ENCODE measurements at places on chromosomes 11 and 22. TPM values are rescaled to one million over a fixed set of nuclear protein-coding genes. Genes with fewer than 3 reads are reported as not detected.

GRCh38 chr11:127625402-127625801 is 624.8 kb upstream of the KIRREL3 start:
- no peak for DNase-seq

GRCh38 chr11:88275636-88276035 is 61.9 kb downstream of the CTSC start:
- DNase-seq, result no peak

- no peak for DNase-seq
These were observed 1.4 kb downstream of the KCNC1 start for GRCh38 chr11:17735818-17736578.

DNA sequence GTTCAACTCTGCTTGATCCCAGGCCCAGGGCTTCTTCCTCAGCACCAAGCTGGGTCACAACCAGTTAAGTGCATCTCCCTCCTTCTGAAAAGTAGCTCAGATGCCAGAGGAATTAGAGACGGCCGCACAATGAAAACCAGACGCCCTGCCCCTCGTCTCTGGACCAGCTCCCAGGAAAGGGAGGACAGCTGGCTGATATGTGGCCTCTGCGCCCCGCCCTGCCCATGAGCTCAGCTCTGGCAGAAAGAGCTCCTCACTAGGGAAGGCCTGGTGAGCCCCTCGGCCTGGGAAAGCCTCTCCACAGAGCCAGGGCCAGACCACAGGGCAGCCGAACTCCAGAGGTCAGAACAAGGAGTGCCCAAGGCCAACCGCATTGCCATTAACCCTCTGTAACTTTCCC is 18.1 kb upstream of the SCGB1A1 start:
- peak; percentile 74 for DNase-seq

DNA sequence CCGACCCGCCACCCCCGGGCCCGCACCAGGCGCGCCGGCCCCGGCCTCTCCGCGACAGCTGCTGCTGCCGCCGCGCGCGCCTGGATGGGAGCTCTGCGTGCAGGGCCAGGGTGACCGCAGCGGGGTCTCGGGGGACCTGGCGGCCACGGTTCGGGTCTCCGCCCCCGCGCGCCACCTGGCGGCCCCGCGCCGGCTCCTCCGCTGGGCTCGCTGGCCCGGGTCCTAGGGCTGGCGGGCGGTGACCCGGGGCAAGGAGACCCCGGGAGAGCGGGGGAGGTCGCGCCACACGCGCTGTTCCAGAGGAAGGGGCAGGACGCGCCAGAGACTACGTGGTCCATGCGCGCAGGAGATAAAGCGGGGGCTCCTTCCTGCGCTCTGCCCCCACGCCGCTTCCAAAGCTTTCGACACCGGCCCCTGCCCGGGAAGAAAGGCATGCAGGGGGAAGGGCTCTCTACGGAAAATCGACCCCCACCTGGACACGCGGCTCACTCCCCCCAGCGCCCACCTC is 562 bp downstream of the SHANK2 start:
- DNase-seq, result no peak

- DNase-seq, result peak; percentile 59
These were observed 303.9 kb downstream of the ETS1 start for GRCh38 chr11:128283451-128283850.

DNA sequence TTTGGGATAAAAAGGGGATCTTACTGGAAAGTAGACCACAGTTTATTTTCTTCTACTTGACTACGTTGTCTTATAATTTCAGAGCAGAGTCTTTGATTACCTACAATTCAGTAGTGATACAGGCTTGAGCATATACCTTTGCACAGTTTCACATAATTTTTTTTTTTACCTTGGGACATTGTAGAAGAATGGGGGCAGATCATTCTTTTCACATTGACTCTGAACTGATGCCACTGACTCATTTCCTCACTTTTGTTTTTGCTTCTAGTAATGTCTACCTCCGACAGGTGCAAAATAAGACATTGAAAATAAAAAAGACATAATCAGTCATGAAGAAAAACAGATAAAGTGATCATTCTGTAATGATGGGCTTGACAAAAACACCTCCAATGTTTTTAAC is 688.3 kb upstream of the CHORDC1 start:
- DNase-seq, result no peak

DNA sequence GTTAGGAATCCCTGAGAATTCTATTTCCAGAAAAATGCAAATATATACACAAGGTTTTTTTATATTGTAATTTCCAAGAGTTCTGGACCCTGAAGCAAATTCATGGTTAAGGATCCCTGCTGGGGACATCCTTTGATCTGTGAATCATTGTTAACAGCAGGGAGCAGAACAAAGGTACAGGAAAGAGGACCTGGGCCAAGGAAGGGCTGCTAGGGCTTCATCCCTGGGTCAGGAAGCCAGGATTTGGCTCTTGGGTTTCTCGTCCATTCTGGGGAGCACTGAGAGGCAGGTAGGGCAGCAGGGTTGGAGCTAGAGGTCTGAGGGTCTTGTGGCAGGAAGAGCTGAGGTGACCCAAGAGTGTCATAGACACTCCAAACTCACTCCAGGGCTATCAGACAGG is 10.2 kb upstream of the OAF start:
- no peak for DNase-seq

PIWIL4 gene
- 0.56 TPM for total RNA-seq

Measured in IMR-90 (cell line).